ENCODE measurements at places on chromosomes 6 and 20.

DNA sequence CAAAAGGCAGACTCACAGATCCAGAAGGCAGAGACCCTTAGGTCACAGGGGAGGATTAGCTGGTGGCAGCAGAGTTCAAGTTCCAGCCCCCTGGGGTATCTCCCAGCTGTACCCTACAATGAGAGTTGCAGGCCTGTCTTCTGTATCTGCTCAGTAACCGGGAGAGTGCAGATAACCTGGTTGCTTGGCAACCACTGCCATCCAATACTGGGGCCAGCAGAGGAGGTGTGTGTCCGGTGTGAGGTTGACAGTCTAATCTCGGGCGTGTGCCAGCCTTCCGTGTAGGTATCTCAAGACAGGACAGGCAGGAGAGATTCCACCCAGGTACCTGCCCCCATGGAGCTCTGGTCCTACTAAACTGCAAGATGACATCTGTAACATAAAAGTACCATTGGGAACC lies 56.6 kb upstream of the TBC1D7 start:
- no peak for DNase-seq

DNA sequence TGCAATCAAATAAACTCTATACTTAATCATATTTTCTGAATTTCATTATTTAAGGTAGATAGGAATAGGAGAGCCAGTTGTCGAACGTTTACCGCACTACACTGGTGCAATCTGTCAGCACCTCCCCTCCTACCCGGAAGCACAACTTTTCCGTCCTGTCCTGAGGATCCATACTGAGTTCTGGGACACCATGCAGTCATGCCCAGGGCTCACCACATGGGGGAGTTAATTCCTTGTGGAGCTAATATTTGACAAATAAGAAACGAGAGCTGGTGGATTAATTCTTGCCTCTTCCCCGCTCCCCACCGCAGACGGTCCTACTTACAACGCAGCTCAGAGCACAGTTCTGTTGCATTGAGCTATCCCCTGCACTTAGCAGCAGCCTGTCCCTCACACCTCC lies 107.7 kb upstream of the RALGAPA2 start:
- no peak for DNase-seq

- DNase-seq: no peak
Measured at GRCh38 chr6:93992976-93993375, 573.6 kb upstream of the EPHA7 start.

GRCh38 chr6:147194652-147195411 lies 9.4 kb upstream of the STXBP5 start:
- DNase-seq: no peak

- no peak for DNase-seq
Measured at GRCh38 chr6:13034316-13034715, 294.0 kb downstream of the TBC1D7 start.

DNA sequence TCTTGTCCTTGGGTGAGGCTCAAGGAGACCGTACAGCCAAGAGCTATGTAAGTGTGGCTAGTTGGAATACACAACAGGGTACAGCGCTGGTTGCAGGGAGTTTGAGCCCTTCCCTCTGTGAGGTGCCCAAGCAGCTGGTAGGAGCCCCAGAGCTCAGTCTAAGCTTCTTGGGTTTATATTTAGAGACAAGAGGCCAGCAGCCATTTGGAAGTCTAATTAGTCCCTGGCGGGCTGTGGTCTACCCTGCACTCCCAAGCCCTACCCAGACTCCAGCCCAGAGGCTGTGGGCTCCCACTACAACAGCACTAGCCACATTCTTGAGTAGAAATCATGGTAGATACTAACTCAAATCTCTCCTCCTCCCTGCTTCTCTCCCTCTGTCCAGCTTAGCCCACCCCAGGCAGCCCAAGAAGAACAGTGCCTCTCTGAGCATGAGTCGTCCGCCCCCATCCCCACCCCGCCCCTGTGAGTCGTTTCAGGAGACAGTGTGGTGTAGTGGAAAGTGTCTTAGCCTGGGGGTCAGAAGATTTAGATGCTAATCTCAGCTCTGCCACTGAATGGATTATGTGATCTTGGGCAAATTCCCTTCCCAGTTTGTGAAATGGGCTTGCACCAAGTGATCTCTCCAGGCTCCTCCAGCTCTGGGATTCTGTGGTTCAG lies 37.8 kb downstream of the EIF2S2 start:
- no peak for DNase-seq

GRCh38 chr20:953742-954141 lies 37.6 kb upstream of the ANGPT4 start:
- DNase-seq: no peak

DNA sequence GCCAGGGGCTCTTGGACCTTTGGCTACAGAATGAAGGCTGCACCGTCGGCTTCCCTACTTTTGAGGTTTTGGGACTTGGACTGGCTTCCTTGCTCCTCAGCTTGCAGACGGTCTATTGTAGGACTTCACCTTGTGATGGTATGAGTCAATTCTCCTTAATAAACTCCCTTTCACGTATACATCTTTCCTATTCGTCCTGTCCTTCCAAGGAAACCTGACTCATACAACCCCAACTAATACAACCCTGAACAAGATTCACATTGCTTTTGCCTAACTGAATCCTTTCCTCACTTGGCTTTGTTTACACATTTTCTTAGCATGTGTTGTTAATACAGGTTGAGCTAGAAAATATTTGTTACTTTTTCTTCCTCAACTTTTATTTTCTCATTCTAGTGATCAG lies 21.9 kb downstream of the TBXT start:
- no peak for DNase-seq

- DNase-seq: no peak
Measured at GRCh38 chr6:36373368-36374019, 14.0 kb downstream of the ETV7 start.

DNA sequence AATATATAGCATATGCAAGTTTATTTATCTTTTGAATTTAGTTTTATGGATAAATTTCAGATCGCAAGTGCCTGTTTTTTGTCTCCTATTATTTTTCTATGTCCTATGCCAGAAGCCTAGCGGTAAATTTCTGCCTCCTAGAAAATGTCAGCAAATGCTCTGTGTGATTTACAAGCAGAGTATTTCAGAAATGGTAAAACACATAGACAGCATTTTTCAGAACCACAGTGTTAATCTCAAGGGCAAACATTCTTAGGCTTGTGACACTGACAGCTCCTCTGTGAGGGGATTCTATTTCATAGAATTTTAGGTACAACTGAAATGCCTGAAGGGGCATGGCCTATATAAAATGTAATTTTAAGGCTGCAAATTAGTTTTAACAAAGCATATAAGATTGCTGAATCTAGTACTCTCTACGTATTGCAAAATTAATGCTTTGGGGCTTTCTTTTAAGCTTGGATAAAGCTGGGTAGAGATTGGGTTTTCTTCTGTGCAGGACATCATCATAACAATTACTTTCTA lies 89.9 kb upstream of the PTCHD4 start:
- DNase-seq: no peak

- no peak for DNase-seq
Measured at GRCh38 chr6:158312672-158313397, 570 bp downstream of the TULP4 start.

DNA sequence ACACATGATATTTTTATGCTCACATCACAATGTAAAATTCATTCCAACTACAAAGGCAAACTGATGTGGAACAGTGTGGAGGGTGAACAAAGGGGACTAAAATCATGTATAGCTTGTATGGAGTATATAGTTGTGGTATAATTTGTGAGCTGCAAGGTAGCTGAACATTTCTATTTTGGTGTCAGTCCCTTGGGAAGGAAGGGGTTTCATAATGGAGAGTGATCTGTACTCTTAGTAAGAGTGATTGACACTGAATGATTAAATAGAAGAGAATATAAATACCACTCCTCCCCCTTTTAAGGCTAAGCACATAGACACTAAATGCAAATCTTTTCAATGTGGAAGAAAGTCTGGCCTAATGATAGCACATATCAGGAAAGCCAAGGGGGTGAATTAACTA lies 104.6 kb downstream of the POPDC3 start:
- no peak for DNase-seq
